ENCODE measurements at places on chromosomes 2 and 18.

- DNase-seq, result no peak
These were observed 397.8 kb upstream of the CHST9 start for GRCh38 chr18:27582760-27583412.

GRCh38 chr2:230164139-230164538 lies 55.6 kb downstream of the SP110 start:
- no peak for DNase-seq

DNA sequence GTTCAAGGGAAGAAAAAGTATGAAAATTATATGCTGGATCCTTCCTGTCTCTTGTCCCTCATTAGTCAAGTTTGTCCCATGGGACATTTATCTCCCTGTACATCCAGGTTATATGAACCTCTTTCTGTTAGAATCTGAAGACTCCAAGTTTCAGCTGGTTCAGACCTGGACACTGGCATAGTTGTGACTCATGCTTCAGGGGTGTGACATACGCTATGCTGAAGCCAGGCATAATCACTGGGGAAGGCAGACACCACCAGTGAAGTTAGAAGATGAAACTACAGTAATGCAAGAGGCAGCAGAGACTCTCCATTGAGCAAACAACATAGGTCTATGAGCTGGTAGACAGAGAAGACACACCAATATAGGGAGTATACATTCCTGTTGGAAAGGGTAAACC lies 269.7 kb upstream of the SLC8A1 start:
- no peak for DNase-seq

GRCh38 chr2:239344857-239345216 lies 56.0 kb downstream of the HDAC4 start:
- peak; percentile 29 for DNase-seq

GRCh38 chr2:223894009-223894408 lies 51.1 kb downstream of the WDFY1 start:
- DNase-seq, result no peak

GRCh38 chr2:121377646-121378045 lies 92.6 kb upstream of the TFCP2L1 start:
- no peak for DNase-seq

GRCh38 chr2:136024185-136024584 lies 38.8 kb upstream of the DARS1 start:
- no peak for DNase-seq

- DNase-seq, result no peak
These were observed 20.8 kb upstream of the CHN1 start for GRCh38 chr2:175025946-175026345.

- DNase-seq, result no peak
These were observed 129.3 kb upstream of the REV1 start for GRCh38 chr2:99619151-99619550.

DNA sequence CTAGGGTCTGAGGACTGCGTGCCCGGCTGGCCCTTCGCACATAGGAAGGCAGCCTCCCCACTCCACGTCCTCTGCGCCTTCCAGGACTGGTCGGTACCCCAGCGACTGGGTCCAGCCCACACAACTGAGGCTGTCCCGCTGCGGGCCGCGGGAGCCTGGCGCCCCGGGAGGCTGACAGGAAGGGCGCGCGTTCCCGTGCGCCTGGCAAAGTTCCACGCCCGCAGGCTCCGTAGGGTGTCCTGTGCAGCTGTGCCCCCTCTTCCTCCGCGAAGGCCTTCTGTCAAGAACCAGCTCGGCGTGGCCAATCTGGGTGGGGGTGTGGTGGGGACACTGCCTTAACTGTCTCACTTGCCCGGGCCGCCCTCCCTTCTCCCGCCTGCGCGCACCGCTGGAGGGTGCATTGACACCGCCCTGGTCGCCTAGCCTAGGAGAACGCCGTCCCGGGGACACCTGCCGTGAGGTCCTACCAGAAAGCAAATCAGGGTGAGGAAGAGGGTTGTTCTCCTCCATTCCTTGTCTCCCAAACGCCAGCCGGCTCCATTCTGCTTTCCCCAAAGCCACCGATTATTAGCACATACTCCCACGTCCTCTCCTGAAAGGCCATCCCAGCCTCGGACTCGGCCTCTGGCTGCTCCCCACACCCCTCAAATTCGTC lies 618 bp upstream of the LYPD1 start:
- DNase-seq, result peak; percentile 25

- DNase-seq, result no peak
These were observed 1485.7 kb upstream of the PIK3C3 start for GRCh38 chr18:40469316-40469715.

GRCh38 chr18:32326450-32327308 lies 136.8 kb downstream of the MEP1B start:
- DNase-seq, result no peak

GRCh38 chr18:49849331-49850217 lies 36.2 kb upstream of the ACAA2 start:
- DNase-seq, result peak; percentile 96

GRCh38 chr2:207706936-207707860 lies 4.2 kb upstream of the CCNYL1 start:
- no peak for DNase-seq

GRCh38 chr2:200185628-200186000 lies 120.9 kb upstream of the SPATS2L start:
- no peak for DNase-seq

DNA sequence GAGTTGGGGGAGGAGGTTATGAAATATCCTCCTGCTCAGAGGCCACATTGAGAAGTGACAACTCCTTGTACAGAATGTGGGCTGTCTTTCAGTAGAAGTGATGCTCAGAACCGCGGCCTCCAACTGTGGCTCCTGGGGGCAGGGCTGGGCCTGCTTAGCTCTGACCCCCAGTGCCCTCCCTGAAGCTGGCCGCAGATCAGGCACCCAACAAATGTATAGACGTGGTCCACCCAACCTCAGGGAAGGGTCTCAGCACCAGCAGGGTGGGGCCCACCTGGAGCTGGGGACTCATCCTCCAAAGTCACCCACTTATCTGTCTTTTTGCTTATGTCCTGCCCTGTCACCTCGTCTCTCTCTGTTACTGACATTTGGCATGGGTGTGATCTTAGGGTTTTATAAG lies 11.1 kb upstream of the BIN1 start:
- DNase-seq, result peak; percentile 12

DNA sequence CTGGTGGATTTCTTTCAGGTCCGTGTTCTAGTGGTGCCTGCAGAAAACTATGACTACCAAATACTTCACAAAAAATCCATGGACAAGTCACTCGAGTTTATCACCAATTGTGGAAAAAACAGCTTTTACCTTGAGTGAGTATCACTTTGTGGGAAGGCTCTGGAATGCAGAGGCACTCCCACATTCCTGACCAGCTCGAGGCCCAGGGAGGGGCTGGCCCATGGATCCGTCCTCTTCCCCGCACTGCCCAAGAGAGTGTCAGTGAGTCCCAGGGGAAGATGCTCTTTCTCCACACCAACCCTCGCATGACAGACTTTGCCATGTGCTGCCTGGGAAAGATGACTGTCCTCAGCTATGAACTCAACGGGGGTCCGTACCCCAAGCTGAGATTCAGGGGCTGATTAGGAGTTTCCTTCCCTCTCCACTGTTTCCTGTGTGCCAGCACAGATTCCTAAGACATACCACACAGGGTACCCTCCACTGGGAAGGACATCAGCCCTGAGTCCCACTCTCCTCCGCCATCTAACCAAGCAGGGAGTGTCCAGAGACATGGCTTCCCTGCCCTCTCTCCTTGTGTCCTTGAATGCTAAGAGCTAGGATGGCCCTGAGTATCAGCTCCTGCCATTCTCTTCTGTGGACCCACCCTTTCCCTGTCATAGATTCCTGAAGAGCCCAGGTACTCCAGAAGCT lies 155.9 kb downstream of the LAMA3 start:
- DNase-seq, result no peak

- DNase-seq, result no peak
These were observed 2.4 kb downstream of the CYP26B1 start for GRCh38 chr2:72145289-72145657.

- DNase-seq, result peak; percentile 75
These were observed 48.6 kb downstream of the RPIA start for GRCh38 chr2:88739985-88740600.

DNA sequence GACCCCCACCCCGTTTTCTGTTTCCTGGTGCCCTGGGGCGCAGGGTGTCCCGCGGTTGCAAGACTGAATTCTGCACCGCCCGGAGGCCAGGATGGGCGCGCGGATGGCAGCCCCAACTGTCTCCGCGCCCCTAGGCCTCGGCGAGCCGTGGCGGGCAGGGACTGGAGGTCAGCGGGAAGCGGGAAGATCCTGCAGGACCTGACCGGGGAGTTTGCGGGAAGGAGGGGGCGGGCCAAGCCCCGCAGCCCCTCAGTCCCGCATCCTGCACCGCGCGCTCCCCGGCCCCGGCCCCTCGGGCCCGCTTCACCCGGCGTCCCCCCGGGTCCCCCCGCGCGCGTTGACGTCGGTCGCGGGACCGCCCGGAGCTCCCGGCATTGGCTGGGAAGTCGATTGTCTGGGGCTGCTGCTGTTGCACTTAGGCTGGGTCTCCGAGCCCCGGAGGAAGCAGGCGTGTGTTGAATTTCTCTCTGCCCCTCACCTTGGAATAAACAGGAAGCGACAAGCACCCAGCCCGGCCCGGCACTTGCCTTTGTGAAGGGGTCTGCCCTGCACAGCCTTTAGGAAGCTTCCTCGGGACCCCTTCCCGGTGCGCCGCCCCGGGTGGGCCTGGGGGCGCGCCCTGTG lies at the start of gene LDLRAD4:
LDLRAD4 (plus strand) TSS at position 393 of the 624 bp plus-strand sequence.
- peak; percentile 58 for DNase-seq

DNA sequence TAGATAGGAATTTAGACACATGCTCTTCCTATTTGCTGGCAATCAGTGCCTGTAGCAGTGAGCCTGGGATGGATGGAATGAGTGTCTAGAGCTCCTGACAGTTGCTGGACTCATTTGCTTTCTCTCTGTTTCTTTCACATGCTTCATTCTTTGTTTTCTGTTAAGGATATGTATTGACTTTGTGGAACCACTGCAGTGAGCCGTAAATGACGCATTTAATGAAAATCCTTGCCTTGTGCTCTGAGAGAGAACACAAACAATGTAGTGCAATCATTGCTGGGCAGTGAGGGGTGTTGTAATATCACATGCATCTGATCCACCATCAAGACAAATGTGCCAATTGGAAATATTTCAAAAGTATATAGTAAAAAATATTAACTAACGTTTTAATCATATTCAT lies 25.2 kb upstream of the CDH20 start:
- DNase-seq, result no peak

GRCh38 chr2:76998704-76999103 lies 523.5 kb downstream of the LRRTM4 start:
- no peak for DNase-seq

- no peak for DNase-seq
These were observed 32.2 kb upstream of the IGFBP5 start for GRCh38 chr2:216727346-216728122.

DNA sequence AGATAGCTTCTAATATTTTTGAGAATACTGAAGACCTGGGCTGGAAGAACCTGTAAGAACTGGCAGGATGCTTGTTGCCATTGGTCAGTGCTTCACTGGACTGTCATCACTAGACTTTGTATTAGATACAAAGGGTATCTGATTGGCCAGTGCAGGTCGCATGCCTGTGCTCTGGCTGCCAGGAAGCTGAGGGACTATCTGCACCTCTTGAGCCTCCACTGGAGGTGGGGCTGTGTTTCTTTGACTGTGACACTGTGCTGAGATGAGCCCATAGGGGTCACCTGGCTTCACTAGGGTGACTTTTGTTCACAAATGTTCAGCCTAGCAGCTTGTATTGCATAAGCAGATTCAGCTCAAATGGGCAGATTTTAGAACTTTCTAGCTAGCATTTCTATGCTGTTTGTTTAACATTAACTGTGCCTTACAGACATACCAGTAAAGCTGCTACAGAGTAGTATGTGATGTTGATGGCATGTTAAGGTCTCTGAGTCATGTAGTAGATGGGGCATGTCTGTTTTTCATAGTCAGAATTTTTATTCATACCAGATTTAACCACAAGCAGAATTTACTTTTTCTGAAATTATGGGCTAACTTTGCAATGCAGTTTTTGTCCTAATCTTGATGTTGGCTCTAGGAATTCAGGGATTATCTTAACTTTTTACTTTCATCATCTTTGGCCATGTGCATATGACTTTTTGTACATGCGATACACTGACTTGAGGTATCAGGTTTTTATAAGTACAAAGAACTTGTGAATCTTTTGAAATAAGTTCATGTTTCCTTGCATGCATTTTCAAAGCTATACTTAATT lies 56.1 kb downstream of the RHBDD1 start:
- DNase-seq, result no peak

- no peak for DNase-seq
These were observed 253.6 kb upstream of the SIX3 start for GRCh38 chr2:44687686-44688455.

DNA sequence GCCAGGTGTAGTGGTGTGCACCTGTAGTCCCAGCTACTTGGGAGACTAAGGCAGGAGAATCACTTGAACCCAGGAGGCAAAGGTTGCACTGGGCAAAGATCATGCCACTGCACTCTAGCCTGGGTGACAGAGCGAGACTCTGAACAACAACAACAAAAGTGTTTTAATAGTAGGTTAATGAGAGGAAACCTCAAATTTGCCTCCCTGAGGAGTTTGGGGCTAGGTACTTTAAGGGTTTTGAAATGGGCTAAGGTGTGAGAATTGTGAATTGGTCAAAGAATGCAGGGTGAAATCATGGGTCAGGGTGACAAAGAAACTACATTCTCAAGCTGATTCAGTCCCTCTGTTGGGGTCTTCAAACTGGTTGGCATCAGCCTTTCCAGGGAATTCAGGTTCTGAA lies 60.7 kb upstream of the BOD1L2 start:
- DNase-seq, result no peak

GRCh38 chr2:96106991-96107707 lies 9.2 kb downstream of the ADRA2B start:
- no peak for DNase-seq

DNA sequence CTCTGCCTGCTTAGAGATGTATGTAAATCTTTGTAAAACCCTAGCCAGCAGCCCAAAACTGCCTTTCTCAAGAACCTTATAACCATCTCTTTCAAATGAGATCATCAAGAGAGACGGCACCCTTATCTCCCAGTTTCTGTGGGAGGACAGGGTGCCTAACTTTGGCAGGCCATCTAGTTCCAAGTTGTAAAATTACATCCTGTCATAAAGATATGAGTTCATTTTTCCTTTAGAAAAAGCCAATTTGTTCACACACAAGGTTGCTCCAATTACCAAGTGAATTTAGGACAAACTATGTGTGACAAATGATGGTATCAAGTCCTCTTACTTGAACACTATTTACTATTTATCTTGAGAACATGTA lies 65.3 kb downstream of the MEMO1 start:
- DNase-seq, result no peak

DNA sequence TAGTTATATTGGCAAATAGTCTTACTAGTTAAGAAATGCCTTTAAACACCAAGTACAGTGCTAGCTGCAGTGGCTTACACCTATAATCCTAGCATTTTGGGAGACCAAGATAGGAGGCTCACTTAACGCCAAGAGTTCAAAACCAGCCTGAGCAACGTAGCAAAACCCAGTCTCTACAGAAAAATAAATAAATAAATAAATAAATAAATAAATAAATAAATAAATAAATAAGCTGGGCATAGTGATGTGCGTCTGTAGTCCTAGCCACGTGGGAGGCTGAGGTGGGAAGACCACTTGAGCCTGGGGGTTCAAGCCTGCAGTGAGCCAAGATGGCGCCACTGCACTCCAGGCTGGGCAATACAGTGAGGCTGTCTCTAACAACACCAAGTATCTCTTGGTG lies 158.6 kb upstream of the ALPP start:
- DNase-seq, result no peak

All from colonic mucosa (tissue), 4 donors.